Muscle of arm (tissue), 14 donors: ENCODE measurements at places on chromosomes 3 and 15.
A peak's percentile ranks its signal among the peaks of the same experiment; 100 is the strongest.

- no peak for DNase-seq
Observed at GRCh38 chr15:28979208-28979841, 93.6 kb downstream of the APBA2 start.

GRCh38 chr15:73161546-73161945 is 109.3 kb downstream of the NEO1 start:
- DNase-seq: peak; percentile 65

GRCh38 chr3:159536876-159537275 is 451.8 kb upstream of the IL12A start:
- no peak for DNase-seq

- DNase-seq: no peak
Observed at GRCh38 chr15:48354694-48355303, 23.6 kb downstream of the DUT start.

GRCh38 chr3:151307131-151307530 is 9.5 kb downstream of the GPR87 start:
- no peak for DNase-seq
